ENCODE measurements at places on chromosomes 5 and 9.

DNA sequence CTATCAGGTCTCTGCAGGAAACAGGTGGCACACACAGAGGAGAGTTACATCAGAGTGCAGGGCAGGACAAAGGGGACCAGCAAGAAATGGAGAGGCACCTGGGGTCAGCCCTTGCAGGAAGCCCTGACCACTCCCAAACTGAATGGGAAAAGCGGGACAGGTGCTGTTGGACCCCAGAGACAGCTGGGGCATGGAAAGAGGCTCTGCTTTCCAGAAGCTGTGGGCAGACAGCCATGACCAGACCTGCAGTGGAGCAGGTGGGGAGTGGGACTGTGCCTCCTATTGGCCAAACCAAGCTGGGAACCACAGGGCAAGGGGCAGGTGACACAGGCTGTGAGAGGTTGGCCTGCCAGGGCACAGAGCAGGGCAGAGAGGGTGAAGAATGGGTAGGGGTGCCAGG, 125.8 kb downstream of the BOD1 start:
- DNase-seq: no peak

GRCh38 chr9:5435912-5436311, 1.8 kb downstream of the PLGRKT start:
- no peak for DNase-seq

- no peak for DNase-seq
Measured at GRCh38 chr5:104914536-104915070, 1352.0 kb upstream of the NUDT12 start.

- no peak for DNase-seq
Measured at GRCh38 chr9:130662099-130662969, 2.1 kb upstream of the PRDM12 start.

GRCh38 chr9:3478549-3478953, 47.2 kb downstream of the RFX3 start:
- DNase-seq: no peak

DNA sequence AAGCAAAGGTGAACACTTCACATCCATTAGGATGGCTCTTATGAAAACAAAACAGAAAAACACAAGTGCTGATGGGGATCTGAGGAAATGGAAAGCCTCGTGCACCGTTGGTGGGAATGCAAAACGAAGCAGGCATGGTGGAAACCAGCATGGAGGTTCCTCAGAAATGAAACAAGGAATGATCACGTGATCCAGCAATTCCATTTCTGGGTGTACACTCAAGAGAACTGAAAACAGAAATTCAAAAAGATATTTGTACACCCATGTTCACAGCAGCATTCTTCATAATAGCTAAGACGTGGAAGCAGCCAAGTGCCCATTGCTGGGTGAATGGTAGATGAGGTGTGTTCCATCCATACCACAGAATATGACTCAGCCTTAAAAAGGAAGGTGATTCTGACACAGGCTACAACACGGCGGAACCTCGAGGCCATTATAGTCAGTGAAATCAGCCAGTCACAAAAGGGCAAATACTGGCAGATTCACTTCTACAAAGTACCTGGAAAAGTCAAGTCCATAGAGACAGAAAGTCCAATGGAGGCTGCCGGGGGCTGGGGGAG, 87.2 kb upstream of the RAPGEF1 start:
- DNase-seq: no peak

GRCh38 chr9:89428901-89429890, 68.7 kb downstream of the SEMA4D start:
- DNase-seq: no peak

DNA sequence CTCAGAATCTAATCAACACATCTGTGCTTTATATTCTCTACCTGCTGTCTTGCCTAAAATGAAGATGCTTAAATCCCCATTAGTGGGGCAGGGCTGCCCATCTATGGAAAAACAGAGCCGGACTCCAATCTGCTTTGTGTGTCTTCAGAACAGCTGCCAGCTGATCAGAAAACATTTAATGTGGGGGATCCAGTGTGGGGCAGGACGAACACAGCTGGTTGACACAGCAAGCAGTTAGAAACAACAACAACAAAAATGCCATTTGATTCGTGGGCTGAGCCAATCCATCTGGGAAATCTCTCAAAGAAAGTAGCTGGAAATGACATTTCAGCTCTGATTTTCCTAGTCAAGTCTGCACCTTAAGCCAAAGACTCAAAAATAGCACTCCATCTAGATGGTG, 99.8 kb downstream of the PPP2R2B start:
- DNase-seq: no peak

DNA sequence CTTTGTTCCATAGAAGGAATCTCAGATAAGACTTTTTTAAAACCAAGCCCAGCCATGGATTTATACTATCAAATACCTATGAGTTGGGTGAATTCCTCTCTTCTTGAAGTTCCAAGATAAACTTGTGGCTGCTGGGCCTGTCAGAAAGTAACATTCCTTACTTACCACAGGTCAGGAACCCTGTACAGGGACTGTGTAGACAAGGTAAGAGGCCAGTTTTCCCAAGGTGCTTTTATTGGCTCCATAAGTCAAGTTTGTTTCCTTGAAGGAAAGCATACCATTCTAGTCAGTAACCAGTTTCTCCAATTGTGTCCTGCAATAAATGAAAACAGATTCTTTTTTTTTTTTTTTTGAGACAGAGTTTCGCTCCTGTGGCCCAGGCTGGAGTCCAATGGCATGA, 8.8 kb upstream of the CLTB start:
- no peak for DNase-seq

DNA sequence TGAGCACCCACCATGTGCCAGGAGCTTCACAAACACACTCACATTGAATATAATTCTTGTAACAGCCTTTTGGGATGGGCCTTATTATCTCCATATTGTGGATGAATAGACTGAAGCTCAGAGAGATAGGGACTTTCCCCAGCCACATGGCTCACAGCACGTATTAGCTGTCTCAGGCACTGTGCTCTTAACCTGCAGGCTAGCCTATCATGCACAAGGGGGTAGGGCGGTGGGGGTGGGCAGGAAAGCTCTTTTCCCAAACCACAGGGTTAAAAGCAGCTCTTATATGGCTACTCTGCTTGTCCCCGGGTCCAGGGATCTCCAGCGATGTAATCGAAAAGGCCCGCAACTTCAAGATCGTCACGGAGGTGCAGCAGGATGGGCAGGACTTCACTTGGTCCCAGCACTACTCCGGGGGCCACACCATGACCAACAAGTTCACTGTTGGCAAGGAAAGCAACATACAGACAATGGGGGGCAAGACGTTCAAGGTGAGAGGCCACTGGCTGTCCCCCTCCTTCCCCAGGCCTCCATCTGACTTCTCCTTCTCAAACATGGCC, 2.6 kb downstream of the FABP6 start:
- DNase-seq: no peak

GRCh38 chr9:91882627-91883026, 67.4 kb downstream of the ROR2 start:
- DNase-seq: no peak

- no peak for DNase-seq
Measured at GRCh38 chr9:30301271-30301963, 2083.0 kb upstream of the ACO1 start.

- peak; percentile 19 for DNase-seq
Measured at GRCh38 chr9:70053864-70054263, 10.2 kb downstream of the MAMDC2 start.

All from NCI-H1092 (cell line).